ENCODE measurements at places on chromosomes 1 and 21. TPM values are rescaled to one million over a fixed set of nuclear protein-coding genes. Genes with fewer than 3 reads are reported as not detected.

ODR4 gene
- total RNA-seq, result 8.4 TPM

UQCRH gene
- total RNA-seq, result 494 TPM

TDRD5 gene
- not detected for total RNA-seq

RNF2 gene
- 15.9 TPM for total RNA-seq

DIO1 gene
- total RNA-seq, result not detected

PLPPR5 gene
- not detected for total RNA-seq

IFNLR1 gene
- total RNA-seq, result not detected

GUCA2B gene
- total RNA-seq, result not detected

HNRNPCL2 gene
- total RNA-seq, result not detected

FCGR1A gene
- total RNA-seq, result not detected

SPRR3 gene
- not detected for total RNA-seq

NKAIN1 gene
- 0.32 TPM for total RNA-seq

SCMH1 gene
- 16.0 TPM for total RNA-seq

BATF3 gene
- total RNA-seq, result not detected

TMEM167B gene
- 20.2 TPM for total RNA-seq

FCER1G gene
- not detected for total RNA-seq

SPRR1B gene
- total RNA-seq, result not detected

CAMK1G gene
- not detected for total RNA-seq

S100A4 gene
- 248 TPM for total RNA-seq

GPR3 gene
- total RNA-seq, result 0.32 TPM

SRRM1 gene
- total RNA-seq, result 27.1 TPM
